ENCODE measurements at places on chromosomes 6 and 20. TPM values are rescaled to one million over a fixed set of nuclear protein-coding genes. Genes with fewer than 3 reads are reported as not detected.

- no peak for DNase-seq
These were observed 51.8 kb downstream of the CDH26 start for GRCh38 chr20:60009826-60010616.

DNA sequence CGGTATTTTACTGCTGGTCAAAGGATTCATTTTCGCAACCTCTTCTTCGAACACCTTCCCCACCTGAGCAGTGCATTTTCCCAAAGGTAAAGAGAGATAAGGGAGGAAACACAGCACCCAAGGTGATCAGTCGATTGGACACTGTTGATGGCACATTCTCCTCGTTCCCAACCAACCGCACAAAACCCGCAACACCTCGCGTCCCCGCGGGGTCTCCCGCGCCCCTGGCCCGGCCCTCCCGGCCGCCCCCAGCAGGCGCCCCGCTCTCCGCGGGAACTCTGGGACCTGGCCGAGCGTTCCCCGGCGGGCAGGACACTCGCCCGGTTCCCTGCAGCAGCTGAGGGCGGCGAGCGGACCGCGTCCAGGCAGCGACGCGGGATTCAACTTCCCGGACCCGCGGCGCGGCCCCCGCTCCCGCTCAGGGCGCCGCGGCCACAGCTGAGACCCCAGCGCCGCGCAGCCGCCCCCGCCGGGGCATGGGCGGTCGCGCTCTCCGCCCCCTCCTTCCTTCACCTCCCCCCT lies 506 bp downstream of the RGS17 start:
- no peak for DNase-seq

DNA sequence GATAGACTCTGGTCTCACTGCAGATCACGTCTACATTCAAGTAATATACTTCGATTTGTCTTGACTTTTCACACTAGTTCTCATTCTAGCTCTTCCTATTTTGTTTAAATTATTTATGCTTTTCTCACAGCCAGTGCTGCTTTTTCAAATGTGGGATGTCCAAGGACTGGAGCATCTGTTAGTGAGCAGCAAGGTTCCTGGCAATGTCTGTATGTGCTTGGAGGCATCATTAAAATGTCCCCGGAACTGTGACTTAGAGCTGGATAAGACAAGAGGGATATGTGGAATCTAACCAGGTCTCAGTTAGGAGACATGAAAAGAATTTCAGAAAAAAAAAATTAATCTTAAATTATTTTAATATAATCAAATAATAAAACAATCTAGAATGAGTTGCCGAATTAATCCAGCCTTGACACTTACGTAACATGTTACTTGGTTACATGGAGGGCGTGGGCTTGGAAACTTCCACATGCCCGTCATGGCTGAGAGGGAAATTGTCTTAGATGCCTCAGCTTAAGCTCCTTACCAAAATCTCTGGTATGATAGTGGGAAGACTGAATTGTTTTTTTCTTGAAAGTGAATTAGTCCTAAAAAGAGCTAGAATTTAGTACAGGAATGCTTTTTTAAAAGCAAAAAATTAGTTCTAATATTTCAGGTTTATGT lies 21.4 kb upstream of the CARMIL1 start:
- no peak for DNase-seq

DNA sequence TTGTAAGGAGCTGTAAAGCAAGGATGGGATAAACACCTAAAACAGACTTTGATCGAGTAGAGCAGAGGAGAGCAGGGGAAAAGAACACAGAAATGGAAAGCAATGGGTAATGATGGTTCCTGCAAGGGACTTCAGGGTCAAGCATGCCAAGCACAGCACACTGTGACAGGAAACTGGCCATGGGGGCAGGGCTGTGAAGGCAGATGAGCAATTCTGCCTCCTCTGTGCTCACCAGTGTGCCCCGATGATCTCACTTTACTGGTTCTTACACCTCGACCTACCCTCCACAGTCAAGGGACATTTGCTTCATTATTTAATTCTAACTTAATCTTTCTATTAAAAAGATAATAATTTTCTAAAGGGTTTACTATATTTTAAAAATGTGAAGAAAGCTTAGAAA lies 21.6 kb upstream of the MYB start:
- DNase-seq = no peak

DNA sequence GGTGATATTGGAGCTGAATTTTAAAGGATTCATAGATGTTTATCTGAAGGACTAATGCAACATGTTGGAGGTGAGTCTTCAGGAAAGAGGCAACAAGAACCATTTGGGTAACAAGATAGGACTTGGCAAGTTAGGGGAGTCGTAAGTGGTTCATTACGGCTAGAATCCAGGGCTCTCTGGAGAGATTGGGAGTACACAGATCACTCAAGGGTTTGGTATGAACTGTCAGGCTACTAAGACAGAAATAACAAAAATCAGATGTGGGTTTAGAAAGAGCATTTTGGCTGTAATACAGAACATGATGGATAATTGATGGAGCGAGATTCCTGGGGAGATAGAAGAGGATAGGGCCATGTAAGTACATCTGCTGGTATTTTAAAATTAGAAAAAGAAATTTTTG lies 86.3 kb upstream of the ESR1 start:
- DNase-seq = no peak

The HLA-DMB gene
- 12.0 TPM for polyA plus RNA-seq

DNA sequence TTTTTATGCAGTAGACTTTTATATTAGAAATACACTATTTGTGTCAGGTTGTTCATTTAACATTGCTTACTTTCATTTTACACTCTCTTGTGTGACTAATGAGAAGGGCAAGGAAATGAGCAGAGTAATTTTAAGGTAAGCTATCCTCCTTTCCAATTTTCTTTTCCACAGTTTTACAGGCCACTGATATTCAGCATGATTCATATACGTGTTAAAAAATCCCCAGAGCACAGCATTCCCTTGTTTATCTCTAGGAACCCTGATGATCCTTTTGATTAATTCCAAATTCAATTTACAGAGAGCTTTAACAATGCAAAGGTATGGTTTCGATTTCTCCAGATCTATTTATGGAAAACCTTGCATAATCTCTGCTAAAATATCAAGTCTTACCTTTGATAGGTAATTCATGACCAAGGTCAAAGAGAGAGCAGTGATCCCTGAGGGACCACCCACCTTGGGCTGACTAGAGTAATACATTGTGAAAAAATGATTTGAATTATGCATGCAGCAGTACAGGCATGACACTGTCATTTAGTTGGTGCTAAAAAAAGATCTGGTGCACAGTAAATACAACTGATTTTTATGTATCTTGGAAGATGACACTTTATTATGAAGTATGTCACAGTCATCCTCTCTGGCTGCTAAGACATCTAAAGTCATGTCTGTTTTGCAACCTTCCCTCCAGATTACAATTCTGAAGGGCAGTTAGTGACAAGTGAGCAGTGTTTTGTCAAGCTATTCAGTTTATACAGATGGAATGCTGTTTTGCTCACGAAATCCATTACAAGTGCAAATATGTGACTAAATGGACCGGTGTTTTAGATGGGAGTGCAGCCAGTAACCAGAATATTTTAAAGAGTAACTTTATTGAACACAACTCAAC lies 736.6 kb downstream of the EPHA7 start:
- no peak for DNase-seq

The FBXO5 gene
- 27.4 TPM for polyA plus RNA-seq

GRCh38 chr6:156977527-156978291 lies 200.5 kb downstream of the ARID1B start:
- DNase-seq = no peak

- DNase-seq = no peak
These were observed 86.1 kb upstream of the AKIRIN2 start for GRCh38 chr6:87788141-87788540.

The MYCT1 gene
- polyA plus RNA-seq = 34.4 TPM

The COL21A1 gene
- polyA plus RNA-seq = 154 TPM

DNA sequence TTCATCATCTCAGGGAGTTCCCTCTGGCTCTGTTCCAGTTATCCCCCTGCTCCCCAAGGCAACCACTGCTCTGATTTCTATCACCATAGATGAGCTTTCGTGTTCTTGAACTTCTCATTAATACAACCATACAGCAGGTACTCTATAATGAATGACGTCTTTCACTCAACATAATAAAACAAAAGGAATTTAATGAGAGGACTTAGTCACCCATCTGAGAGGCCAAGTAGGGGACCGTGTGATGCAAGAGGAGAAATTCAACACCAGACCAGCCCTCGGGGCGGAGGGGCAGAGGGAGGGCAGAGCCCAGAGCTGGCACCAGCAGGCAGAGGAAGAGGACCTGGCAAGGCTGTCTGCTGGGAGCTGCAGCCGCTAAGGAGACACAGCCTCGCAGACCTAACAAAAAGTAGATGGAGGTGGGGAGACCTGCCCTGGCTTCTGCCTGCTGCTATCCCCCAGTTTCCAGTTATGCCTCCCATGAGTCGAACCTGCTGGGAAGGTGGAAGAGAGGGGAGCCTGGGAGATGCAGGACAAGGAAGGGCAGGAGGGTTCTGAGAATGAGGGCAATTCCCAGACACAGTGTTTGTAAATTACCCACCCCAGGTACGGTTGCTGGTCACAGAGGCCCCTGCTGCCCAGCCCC lies 13.8 kb downstream of the CCN5 start:
- peak; percentile 87 for DNase-seq

DNA sequence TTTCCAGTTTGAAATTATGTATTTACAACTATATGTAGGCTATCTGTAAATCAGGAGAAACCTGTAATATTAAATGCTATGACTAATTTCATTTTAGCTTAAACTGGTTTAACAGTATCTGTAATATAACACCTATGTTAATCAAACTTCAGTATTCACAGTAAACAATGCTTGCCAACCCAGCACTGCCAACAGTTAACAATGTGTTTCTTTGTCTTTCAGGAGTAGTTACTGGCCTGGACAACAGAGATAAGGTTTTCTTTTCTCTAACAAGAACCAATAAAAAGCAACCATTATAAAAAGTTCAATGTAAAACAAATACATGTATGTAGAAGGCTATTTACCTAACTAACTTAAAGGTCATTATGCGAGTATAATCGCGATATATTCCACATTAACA lies 158.8 kb downstream of the CDK19 start:
- no peak for DNase-seq

DNA sequence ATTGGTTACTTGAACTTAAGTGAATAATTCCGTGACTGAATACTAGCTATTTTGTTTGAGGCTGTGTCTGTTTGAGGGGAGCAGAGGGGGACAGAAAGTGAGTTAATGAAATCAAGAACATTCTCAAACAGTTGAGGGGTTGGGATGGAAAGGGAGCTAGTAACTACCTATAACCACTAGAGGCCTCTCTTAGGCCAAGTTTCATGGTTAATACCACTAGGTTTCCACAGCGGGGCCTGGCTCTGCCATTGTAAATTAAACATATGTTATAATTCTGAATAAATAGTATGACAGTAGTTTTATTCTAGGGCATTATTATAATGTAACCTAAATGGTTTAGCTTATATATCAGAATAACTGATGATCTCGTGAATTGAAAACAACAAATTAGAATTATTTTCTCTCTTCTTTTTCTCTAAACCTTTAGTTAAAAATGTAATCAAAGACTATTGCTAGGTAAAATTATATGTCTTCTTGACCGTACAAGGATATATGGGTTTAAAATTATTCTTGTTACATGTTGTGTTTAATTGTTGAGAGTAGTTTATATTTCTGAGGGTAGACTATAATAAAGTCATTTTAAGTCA lies 108.1 kb downstream of the BCKDHB start:
- peak; percentile 28 for DNase-seq

- DNase-seq = no peak
These were observed 46.3 kb downstream of the SEC63 start for GRCh38 chr6:107911692-107912091.

DNA sequence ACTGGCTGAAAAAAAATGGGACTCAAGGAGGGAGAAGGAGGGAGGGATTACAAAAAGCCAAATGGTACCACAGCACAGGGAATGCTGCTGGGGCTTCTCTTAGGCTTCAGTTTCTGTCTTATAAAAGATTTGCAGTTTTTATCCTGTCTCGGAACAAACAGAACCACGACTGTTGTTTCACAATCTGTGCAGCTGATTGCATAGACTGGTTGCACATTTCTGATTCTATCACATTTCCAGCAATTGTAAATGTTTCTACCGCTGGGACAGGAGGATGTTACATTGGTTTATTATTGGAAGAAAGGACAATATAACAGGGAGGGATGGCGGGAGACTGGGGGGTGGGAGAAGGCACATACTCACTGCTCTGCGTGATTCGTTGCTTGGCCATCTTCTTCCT lies 73.5 kb upstream of the ARID1B start:
- DNase-seq = no peak

GRCh38 chr6:120328521-120328920 lies 979.0 kb upstream of the MAN1A1 start:
- no peak for DNase-seq

DNA sequence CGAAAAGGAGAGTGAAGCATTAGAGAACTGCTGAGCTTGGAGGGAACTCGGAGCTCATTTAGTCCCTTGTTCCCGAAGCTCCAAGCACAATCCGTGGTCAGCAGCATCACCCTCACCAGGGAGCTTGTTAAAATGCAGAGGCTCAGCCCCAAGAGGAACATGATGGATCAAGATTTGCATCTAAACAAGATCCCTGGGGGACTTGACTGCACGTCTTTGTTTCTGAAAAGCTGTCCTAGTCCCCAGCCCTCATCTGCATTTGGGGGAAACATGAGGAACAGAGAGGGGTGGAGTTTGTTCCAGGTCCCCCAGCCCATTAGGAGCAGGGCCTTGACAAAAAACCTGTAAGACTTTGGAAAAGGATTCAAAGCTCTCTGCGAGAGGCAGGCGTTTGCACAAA lies 4.1 kb upstream of the LBP start:
- no peak for DNase-seq

DNA sequence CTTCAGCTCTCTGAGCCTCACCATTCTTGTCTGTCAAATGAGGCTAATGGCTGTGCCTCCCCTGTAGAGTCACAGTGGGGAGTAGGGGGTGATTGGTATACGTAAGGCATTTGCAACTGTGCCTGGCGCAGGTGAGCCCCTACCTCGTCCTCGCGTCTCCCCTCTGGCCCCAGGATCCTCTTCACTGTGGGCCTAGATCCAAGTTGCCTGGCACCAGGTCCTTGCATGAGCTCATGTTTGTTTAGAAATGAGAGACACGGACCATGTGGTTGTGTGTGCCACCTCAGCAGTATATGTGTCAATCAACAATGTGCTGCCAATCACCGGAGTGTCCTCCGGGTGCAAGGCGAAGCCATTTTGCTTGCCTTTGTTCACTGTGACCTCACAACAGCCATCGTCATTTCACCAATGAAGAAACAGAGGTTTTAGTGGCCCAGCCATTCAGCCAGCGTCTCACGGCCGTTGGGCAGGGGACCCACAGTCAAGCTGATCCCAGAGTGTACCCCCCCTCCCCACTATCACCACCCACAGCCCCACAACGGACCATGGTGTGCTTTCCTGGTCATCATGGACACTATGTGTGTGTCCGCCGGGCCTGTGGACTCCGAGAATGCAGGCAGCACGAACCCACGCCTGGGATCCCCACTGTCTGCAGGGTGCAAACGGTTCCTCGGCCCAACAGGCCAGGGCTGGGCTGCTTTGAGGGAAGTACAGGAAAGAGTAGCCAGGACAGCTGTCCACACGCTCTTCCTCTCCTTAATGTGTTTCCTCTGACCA lies 35.9 kb upstream of the STX16 start:
- DNase-seq = no peak

The LAMA2 gene
- 69.5 TPM for polyA plus RNA-seq

The RNF39 gene
- polyA plus RNA-seq = 0.86 TPM

Data from left lung (tissue), 14 donors.